ENCODE measurements at places on chromosomes 7 and 10.

GRCh38 chr10:62043421-62044021, 142.0 kb downstream of the ARID5B start:
- DNase-seq, result no peak

GRCh38 chr7:51660516-51660915, 343.9 kb upstream of the COBL start:
- no peak for DNase-seq

- DNase-seq, result no peak
These were observed 17.2 kb downstream of the EBF3 start for GRCh38 chr10:129946859-129947258.

GRCh38 chr7:134747326-134747725, 32.1 kb upstream of the CALD1 start:
- DNase-seq, result no peak

- no peak for DNase-seq
These were observed 97.3 kb upstream of the IKZF1 start for GRCh38 chr7:50207251-50207564.

GRCh38 chr7:79282882-79283602, 170.4 kb downstream of the MAGI2 start:
- DNase-seq, result no peak

DNA sequence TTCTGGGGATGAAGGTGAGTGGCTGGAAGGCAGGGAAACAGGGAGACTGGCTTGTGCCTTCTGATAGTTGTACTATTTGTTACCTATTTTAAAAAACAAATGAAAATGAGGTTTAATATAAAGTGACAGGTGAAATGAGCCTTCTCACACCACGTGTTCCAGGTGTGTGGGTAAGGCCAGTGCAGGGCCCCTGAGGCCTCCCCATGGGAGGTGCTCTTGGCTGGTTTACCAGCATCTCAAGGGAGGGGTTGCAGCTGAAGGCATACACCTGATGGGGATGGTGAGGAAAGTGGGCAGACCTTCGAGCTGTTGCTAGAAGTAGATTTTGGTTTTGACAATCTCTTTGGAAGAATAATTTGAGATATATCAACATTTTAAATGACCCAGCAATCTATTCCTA, 103.6 kb downstream of the ARHGAP22 start:
- no peak for DNase-seq

DNA sequence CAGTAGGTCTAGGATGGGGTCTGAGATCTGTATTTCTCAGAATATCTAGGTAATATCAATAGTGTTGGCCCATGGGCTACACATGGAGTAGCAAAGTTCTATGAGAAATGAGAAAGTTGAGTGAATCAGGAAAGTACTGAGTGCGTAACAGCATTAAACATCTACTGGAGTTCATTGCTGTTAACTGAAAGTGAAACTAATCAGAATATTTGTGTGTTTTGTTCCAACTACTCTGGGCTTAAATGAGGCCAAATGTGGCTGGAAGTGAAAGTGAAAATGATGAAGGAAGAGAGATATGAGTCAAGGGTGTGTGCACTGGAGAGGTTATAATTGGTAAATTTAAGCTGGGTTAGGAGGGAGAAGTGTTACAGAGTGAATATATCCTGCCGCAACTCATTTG, 46.5 kb downstream of the TMEM106B start:
- DNase-seq, result peak; percentile 24

GRCh38 chr10:106242301-106242700, 922.2 kb downstream of the SORCS1 start:
- no peak for DNase-seq

Data from activated CD4-positive, alpha-beta memory T cell treated with anti-CD3 and anti-CD28 coated beads for 36 hours (primary cell).